COLO829 (cell line): ENCODE measurements at places on chromosomes 6 and 20.

- DNase-seq, result no peak
Observed at GRCh38 chr6:43669050-43669921, 18.3 kb downstream of the MRPS18A start.

- DNase-seq, result no peak
Observed at GRCh38 chr6:146886587-146887446, 288.0 kb downstream of the ADGB start.

DNA sequence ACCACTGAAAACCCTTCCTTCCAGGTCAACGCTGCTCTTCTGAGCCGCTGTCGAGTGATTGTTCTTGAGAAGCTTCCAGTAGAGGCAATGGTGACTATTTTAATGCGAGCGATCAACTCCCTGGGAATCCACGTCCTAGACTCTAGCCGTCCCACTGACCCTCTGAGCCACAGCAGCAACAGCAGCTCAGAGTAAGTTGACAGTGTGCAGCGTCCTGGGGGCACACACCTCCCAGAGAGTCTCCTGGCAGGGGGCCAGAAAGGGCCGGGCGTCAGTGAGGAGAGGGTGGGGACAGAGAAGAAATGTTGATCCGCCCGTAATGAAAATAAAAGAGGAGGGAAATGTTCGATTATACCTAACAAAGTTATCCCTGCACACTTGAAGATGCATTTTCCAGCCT is 5.0 kb downstream of the WRNIP1 start:
- DNase-seq, result no peak

DNA sequence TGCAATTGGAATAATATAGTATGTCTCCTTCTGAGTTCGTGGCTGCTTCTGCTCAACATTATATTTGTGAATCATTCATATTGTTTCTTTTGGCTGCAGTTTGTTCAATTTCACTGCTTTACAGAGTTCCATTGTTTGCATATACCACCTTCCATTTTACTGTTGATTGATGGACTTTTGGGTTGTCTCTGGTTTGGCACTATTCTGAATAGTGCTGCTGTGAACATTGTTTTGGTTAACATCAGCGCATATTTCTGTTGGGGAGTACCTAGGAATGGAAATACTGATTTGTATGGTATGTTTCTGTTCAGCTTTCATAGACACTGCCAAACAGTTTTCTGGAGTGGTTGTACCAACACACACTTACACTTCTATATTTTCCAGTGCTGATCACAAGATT is 46.9 kb downstream of the UST start:
- no peak for DNase-seq

DNA sequence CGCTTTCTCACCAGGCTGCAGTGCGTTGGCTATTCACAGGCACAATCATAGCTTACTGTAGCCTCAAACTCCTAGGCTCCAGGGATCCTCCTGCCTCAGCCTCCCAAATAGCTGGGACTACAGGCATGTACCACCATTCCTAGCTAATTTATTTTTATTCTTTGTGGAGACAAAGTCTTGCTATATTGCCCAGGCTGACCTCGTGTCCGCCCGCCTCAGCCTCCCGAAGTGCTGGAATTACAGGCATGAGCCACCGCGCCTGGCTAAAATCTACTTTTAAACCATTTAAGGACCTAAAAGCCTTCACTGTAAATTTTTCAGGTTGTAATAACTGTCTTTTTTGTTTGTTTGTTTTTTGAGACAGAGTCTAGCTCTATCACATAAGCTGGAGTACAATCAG is 15.2 kb downstream of the SAMHD1 start:
- DNase-seq, result no peak

DNA sequence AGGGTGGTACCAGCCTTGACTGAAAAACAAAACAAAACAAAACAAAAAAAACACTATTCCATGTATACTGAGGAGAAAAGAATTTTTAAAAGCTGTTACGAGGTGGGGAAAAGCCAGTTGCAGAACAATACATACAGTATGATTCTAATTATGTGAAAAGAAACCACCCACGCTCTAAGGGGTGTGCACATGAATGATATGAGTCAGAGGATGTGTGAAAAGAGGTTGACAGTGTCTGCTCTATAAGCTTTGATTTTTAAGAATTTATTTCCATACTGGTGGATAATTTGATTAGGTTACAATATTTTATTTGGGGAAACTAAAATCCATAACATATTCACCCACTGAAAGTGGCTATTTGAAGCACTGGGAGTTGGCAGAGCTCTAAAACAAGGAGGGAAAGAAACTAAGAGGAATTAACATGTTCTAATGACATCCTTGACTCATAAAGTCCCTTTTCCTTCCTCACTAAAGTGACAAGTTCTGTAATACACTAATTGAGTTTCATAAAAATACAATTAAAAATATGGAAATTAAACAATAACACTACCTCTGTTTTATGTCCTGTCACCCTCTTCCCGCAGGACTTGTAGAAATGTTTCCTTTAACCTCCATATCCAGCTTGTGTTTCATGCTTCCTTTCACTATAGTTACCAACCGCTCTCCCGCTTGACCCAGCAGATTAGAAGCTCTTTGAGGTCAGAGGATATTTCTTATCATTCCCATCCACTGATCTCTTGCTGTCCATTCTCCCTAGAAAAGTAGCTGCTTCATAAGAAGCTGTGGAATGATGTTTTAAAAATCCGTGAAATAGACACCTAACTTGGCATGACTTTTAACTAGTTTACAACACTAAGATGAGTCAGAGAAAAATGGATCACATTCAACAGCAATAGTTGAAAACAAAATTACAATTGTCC is 118.6 kb upstream of the CCDC28A start:
- DNase-seq, result peak; percentile 51

GRCh38 chr6:39490108-39490507 is 167.6 kb upstream of the KCNK16 start:
- no peak for DNase-seq

- DNase-seq, result no peak
Observed at GRCh38 chr6:122511193-122511924, 39.8 kb upstream of the SERINC1 start.

DNA sequence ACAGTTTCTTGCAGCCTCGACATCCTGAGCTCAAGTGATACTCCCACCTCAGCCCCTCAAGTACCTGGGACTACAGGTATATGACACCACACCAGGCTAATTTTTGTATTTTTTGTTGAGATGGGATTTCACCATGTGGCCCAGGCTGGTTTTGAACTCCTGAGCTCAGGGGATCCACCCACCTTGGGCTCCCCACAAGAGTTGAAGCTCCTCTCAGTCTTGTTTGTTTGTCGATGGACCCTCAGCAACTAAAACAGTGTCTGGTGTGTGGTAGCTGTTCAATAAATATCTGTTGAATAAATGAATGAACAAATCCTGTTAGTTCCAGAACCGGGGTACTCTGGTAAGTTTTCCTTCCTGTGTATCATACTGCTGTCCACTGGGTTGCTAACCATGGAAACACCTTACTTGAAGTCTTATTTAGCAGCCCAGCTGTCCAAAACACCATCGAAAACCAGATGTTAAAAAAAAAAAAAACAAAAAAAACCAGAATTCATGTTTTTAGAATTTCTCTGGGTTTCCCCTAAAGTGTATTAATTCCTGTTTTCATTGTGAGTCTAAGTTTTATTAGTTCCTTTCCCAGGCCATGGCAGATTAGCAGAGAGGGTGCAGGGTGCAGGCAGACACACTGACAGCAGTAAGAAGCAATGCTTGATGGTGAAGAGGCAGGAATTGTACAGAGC is 7.8 kb upstream of the EZR start:
- no peak for DNase-seq

- DNase-seq, result no peak
Observed at GRCh38 chr6:91141346-91141745, 554.5 kb upstream of the MAP3K7 start.
